ENCODE measurements at places on chromosomes 1 and 21.

GRCh38 chr1:45543581-45544417, 6.8 kb upstream of the AKR1A1 start:
- no peak for DNase-seq

- no peak for DNase-seq
Observed at GRCh38 chr21:33058957-33059356, 11.0 kb upstream of the OLIG1 start.

GRCh38 chr1:184567637-184568036, 180.8 kb downstream of the C1orf21 start:
- DNase-seq, result peak; percentile 32

GRCh38 chr1:28428012-28428411, 58.5 kb downstream of the PHACTR4 start:
- no peak for DNase-seq

DNA sequence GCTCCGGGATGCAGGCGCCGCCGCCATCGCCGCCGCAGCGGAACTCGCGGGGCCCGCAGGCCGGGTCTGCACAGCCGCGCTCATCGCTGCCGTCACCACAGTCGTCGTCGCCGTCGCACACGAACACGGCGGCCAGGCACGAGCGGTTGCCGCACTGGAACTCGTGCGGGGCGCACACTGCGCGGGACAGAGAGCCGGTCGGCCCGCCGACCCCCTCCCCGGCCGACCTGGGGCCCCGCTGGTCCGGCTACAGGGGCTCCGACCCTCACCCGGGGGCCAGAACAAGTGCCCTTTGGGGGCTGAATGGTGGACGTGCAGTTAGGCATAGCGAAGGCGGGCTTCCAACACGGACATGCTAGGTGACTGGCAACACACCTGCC, 38.6 kb upstream of the MAGOH start:
- DNase-seq, result no peak

DNA sequence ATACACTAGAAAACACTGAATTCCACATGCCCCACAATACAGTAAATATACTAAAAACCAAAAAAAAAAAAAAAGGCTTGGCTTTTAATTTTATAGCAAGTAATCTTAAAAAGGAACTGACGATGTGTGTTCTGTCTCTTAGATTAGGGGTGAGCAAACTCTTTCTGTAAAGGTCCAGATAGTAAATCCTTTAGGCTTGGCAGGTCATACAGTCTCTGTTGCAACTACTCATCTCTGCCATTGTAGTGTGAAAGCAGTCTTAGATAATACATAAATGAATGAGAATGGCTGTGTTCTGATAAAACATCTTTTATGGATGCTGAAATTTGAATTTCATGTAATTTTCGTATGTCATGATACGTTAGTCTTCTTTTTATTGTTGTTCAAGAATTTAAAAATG, 150.2 kb downstream of the SLC30A10 start:
- DNase-seq, result no peak

GRCh38 chr1:179318491-179318890, 24.9 kb downstream of the SOAT1 start:
- DNase-seq, result no peak

- DNase-seq, result peak; percentile 66
Observed at GRCh38 chr1:197464044-197464443, 196.0 kb downstream of the CRB1 start.

DNA sequence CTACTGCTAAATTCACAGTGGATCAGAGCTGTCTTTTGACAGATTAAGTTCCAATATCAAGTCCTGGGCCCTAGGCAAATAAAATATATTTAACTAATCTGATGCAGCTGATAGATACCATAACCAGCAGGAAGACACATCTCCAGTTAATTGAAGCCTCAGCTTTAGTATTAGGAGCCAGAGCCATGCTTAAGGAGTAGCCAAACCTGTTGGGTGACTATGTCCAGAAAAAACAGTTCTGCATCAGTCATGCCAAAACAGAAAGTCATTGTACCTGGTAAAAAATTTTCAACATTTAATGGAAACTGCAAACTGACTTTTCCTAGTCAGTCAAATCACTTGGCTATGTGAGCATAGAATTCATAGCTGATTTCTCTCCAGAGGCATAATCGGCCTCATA, 200.5 kb upstream of the RUNX1 start:
- no peak for DNase-seq

DNA sequence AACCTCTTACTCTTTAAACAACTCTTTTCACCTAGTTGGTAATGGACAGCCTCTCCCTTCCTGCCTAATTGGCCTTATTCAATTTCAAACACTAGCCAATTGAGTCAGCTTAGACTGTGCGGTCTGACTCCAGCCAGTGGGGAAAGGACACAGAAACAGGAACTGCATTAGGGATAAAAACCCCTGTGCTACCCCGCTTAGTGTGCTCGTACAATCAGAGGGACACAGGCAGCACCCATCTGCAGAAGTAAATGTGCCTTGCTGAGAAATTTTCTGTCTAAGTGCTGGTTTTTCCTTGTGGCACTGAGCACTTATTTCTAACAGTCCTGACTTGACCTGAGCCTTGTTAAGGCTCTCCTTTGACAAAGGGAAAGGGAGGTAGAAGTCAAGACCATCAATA, 6.0 kb upstream of the CD2 start:
- no peak for DNase-seq

DNA sequence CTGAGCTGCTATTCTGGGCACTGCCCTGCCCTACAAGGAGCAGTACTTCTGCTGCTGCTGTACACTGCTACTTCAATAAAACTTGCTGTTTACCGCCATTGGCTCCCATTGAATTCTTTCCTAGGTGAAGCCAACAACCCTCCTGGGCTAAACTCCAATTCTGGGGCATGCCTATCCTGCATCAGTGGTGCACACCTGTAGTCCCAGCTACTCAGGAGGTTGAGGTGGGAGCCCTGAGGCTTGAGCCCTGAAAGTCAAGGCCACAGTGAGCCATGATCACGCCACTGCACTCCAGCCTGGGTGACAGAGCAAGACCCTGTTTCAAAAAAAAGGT, 21.2 kb downstream of the PDIK1L start:
- no peak for DNase-seq

DNA sequence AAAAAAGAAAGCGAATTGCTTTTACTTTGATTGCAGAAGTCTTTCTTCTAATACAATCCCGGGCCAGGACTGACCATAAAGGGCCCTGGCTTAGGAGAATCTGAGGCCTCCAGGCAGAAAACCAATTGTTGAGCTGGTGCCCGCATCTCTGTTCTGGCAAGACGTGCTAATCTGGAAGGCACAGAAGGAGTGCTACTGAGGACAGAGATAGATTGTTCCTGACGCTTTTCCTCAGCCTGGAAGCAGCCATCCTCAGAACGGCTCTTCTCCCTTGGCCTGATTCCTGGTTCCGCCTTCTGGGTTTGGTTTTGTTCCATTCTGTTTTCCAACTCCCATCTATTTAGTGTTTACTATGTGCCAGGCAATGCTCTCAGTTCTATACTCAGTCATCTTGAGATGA, 44.8 kb upstream of the SPOCD1 start:
- DNase-seq, result no peak

- no peak for DNase-seq
Observed at GRCh38 chr1:102550729-102551384, 554.1 kb upstream of the OLFM3 start.

- no peak for DNase-seq
Observed at GRCh38 chr1:69272684-69273083, 295.0 kb upstream of the LRRC7 start.

DNA sequence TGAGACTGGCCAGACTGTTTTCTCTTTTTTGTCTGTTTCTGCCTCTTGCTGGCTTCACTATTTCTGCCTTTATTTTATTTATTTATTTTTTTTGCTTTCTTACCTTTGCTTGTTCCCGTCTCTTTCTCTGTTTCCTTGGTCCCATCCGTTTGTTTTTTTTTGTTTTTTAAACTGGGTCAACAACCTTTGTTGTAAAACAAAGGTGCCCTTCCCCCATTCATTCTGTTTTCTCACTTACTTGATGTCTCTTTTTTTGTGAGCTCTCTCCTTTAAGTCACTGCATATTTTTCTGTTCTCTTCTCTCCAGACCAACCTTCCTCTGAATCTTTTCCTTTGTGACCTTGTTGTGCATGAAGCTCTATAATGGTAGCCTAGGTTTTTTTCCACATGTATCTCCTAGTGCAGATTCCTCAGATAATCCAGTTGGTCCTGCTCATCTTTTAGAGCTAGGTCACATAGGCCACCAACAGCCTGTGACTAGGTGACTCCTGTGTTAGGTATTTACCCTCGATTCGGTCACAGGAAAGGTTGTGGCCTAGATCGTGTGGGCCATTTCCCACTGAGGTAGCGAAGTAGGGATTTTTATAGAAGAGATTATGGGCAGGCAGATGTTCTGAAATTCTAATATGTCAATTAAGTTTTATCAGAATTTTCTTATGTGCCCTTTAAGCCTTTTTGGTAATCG, 15.9 kb downstream of the GNAI3 start:
- no peak for DNase-seq

GRCh38 chr1:182617734-182618351, 13.7 kb upstream of the RGS16 start:
- DNase-seq, result no peak

DNA sequence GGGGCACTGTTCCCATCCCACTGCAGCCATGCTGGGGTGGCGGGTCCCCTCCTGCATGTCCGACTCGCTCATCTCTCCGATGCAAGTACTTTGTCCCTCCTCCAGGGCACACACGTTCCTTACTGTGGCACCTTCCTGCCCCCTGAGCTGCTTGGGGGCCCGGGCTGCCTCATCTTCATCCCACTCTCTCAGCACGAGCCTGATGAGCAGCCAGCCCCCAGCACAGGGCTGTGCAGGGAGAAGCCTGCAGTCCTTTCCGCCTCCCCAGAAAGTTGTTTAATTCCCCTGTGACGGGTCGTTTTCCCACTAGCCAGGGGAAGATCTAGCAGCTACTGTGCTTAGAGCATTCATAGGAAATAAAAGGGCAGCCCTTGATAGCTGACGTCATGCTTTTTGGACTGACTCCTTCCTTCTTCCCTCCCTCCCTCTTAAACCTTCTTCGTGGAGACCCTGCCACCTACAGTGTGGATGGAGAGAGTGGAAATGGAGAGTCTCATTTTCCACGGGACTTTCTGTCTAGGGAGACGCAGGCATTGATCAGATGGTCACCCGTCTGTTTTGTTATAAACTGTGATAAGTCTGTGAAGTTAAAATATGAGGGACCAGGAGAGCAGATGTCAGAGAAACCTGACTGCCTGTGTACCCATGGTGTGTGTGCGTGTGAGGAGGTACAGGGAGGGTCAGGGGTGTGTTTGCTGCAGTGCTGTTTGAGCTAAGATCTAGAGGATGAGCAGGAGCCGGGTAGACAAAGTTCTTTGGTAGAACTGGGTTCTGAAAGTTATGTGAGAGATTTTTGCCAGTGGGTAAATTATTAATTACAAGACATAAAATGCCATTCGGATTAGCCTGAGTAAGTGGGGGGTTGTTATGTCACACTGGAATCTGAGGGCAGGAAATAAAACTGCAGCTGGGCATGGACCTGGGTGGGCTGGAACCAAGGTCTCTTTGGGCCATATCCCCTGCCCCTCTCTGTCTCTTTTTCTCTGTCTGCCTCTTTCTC, 34.3 kb downstream of the GPR137B start:
- no peak for DNase-seq

DNA sequence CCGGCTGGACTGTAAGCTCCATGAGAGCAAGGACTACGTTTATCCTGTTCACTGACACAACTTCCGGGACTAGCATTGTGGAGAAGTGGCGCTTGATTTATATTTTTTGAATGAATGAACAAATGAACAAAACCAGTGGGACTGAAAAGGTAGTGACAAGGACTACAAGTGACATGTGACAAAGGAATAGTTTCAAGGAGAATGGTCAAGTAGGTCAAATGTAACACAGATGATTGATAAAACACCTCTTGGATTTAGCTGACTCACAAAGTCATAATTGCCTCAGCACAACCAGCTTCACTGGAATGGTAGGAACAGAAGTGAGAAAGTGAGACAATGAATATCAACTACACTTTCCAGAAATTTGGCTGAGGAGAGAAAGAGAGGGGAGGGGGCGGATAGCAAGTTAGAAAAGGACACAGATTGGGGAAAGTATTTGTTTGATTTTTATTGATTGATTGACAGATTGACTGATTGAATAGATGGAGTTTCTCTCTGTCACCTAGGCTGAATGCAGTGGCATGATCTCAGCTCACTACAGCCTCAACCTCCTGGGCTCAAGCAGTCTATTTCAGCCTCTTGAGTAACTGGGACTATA, 14.2 kb downstream of the MTF1 start:
- no peak for DNase-seq

GRCh38 chr1:93443454-93443853, 4.5 kb upstream of the FNBP1L start:
- DNase-seq, result no peak

GRCh38 chr1:109181085-109181806, 32.5 kb upstream of the SARS1 start:
- DNase-seq, result no peak

- no peak for DNase-seq
Observed at GRCh38 chr1:93839753-93840152, 39.3 kb downstream of the DNTTIP2 start.

DNA sequence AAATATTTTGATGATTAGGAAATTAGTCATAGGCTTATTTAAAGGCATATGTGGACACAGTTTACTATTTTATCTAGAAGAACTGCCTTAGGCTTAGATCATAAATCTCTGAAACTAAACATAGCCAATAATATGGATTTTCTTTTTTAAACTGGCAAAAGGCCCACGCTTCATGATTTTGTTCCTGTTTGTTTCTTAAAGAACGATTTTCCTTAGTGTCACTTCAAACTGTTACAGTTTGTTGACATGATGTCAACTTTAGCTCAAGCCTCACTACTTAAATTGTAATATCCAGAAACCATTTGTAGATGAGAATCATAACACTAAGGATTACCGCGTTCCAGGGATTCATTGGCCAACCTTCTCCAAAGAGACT, 322.6 kb downstream of the HHIPL2 start:
- no peak for DNase-seq

- no peak for DNase-seq
Observed at GRCh38 chr1:85992791-85993190, 163.8 kb downstream of the COL24A1 start.

DNA sequence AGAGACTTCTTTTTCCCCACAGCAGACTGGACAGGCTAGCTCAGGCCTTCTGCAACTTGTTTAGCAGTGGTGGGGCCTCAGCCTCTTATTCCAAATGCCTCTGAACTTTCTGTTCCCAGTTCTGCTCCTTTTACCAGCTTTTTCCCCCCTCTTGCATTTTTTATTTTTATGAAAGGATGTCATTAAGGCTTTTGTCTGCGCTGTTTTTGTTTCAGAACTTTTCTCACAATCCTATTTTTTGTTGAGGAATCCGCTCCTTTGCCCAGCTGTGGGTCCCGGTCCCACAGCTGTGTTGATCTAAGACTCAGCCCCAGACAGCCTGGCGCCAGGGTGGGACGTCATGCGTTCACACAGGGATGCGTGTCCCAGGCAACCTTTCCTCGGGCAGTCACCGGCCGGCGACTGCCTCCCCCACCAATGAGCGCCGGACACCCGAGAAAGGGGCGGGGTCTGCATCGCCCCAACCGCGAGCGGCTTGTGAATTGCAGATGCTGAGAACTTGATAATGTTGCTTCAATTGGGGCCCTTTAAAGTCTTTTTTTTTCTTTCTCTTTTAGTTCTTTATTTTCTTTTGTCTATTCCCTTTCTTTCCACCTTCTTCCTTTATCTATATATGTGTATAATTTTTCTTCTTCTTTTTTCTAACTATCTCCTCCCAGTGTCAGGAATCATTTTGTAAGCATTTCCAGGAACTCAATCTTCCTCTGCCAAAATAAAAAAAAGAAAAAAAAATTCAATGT, 3.0 kb upstream of the ID3 start:
- DNase-seq, result peak; percentile 98

- no peak for DNase-seq
Observed at GRCh38 chr1:237199026-237199425, 157.0 kb downstream of the RYR2 start.

Data from retinal pigment epithelial cell (primary cell).